K562 (cell line): ENCODE measurements at places on chromosomes 1 and 21.
A peak's percentile ranks its signal among the peaks of the same experiment; 100 is the strongest.

DNA sequence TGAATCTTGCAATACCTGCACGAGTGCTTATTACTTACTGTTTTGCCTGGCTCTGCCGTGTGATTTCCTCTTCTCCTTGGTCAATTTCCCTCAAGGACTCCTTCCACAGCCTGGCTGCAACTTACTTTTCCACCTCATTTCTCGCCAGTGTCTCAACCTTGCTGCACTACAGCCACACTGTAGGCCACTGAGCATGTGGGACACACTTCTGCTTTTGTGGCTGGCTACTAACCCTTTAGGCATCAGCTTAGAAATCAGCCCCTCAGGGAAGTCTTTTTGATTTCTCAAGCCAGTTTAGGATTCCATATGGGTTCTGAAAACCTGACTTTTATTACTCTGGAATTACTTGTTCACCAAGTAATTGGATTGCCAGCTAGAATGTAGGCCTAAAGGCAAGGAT, 5.2 kb upstream of the DMRTB1 start:
- no peak for DNase-seq

DNA sequence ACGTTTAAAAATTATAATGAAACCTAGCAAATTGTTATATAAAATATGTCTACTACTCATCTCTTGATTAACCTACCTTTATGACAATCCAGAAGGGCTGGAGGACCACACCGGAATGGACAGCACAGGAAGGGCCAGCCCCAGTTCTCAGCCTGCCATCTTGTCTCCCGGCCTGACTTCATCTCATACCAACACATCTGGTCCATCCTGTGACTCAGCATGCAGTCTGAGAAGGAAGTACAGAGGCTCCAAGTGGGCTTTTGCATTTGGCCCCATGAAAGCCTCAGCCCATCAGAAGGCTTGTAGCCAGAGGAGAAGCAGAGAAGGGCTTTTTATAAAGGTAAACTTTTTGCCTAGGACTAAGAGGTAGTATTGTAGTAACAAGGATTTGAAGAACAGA, 436.6 kb downstream of the MRPL39 start:
- no peak for DNase-seq

DNA sequence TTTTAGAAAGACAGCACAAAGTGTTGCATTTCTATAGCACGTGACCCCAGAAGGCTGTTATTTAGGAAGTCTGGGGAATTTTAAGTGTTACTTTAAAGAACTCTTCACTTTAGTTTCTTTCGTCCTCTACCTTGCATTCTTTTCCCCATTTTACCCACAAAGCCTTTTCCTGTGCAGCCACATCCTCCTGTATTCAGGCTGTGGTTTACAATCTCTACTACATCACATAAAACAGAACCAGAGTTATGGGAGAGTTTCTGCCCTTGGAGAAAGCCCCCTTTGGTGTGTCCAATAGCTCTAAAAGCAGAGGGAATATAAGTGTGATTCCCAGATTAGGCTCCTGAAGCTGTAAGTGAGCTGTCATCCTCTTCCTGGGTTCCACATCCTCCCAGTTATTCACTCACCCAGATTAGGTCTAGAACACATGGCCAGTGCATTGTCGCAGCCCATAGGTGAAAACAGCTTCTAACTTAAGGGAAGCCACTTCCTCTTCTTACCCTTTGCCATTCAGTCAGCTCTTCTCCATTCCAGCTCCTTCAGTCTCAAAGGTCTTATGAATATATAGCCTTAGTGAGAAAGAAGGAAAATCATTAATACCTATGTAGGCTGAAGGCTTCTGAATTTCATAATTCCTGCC, 171.1 kb downstream of the PIGK start:
- no peak for DNase-seq

GRCh38 chr1:220448217-220448616, 79.7 kb upstream of the MARK1 start:
- DNase-seq, result no peak

DNA sequence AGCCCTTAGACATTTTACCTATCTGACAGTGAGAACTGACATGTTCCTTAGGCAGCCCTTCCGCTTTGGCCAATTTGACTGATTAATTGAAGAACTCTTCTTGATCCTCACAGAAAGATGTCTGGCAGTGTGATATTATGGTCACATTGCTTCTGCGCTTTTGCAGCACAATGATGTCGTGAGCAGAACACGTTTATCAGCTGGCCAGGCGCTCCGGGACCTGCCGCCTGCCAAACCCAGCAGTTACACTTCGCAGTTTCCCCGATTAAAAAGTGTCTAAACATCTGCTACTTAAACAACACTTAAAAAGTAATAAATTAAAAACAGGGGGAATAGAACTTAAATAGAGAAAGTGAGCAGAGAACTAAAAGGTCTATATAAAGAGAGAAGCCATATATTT, 103.5 kb upstream of the ETS2 start:
- no peak for DNase-seq

DNA sequence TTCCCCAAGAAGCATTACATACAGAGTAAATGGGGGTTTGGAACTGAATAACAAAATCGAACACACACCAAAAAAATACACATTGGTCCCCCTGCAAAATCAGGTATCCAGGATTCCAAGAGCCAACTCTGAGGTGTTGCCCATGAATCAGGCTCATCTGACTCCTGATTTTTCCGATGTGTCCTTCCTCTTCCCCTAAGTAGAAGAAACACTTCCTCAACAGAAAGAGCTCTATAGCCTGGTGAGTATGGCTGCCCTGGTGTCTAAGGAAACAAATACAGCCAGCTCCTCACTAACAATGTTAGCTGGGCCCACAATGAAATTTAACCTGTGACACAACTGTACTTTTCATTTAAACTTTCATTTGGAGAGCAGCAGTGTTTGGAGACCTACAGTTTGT, 33.6 kb downstream of the ERI3 start:
- no peak for DNase-seq

GRCh38 chr1:1066403-1067283, 7.5 kb downstream of the RNF223 start:
- no peak for DNase-seq

- DNase-seq, result peak; percentile 45
These were observed 5.7 kb upstream of the TNFRSF8 start for GRCh38 chr1:12057382-12057781.

- DNase-seq, result no peak
These were observed 129.9 kb upstream of the NEGR1 start for GRCh38 chr1:72412286-72412685.
